Pulmonary artery endothelial cell (primary cell): ENCODE measurements at places on chromosomes 11 and 22. TPM values are rescaled to one million over a fixed set of nuclear protein-coding genes. Genes with fewer than 3 reads are reported as not detected.

The B3GAT1 gene
- not detected in 2 replicates for total RNA-seq

The KDM4E gene
- not detected in 2 replicates for total RNA-seq

The KCNC1 gene
- not detected in 2 replicates for total RNA-seq

- peak; percentile 10 for DNase-seq
Measured at GRCh38 chr11:70191495-70192140, 11.5 kb upstream of the FADD start.

The TTC36 gene
- 0.40 and 1.3 TPM in 2 replicates for total RNA-seq

The CARNS1 gene
- 0.07 TPM in 1 of 2 replicates, not detected in the other for total RNA-seq

GRCh38 chr11:33861941-33862589 lies 29.8 kb downstream of the LMO2 start:
- DNase-seq: no peak

DNA sequence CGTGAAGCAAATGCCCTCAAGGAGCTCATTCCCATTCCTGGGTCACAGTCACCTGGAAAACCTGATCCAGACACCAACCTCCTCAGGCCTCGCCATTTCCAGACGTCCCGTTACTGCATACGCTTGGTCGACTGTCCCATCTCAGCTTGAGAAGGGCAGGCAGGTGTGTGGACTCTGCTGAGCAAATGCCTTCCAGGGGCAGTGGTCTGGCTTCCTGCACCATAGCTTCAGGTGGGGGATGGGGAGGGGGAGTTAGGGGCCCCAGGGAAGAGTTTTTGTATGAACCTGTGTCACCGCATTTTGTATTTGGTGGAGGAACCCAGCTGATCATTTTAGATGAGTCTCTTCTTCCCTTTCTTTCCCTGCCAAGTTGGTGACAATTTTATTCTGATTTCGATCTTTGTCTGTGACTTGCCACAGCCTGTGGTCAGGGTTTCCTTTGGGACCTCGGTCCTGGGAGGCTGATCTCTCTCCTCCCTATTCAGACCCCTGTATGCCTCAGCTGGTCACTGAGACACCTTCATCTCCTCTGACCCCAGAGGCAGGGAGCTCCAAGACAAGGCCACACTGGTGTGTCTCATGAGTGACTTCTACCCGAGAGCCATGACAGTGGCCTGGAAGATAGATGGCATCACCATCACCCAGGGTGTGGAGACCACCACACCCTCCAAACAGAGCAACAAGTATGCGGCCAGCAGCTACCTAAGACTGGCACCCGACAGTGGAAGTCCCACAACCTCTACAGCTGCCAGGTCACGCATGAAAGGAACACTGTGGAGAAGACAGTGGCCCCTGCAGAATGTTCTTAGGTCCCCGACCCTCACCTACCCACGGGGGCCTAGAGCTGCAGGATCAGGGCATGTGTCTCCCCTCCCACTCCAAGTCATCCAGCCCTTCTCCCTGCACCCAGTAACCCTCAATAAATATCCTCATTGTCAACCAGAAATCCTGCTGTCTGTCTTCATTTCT lies 22.9 kb downstream of the IGLL5 start:
- DNase-seq: no peak

The SULT4A1 gene
- 0.26 TPM in 1 of 2 replicates, not detected in the other for total RNA-seq

DNA sequence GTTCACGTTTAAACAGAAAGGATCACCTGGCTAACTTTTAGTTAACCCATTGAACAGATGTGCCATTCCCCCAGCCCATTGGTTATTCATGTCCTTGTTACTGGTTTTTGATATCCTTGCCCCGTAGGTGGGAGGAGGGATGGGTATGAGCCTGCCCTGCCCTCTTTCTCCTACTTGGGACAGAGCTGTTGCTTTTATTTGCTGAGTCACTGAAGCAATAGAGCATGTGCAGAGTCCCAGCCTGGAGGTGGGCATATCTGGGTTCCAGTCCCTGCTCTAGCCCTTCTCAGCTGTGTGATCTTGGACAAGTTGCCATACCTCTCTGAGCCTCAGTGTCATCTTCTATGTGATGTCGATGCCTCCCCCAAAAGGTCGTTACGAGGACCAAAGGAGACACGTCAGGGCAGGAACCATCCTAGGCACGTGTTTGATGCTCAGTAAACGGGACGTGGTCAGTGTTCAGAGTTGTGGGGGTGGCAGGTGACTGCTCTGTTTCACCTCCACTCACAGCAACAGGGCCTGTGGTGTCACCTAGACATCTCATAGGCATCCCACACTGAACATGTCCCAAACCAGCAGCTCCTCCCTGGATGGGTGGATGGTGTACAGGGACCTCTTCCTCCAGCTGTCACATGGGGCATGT lies 61.0 kb downstream of the BMAL1 start:
- DNase-seq: peak; percentile 13

- DNase-seq: no peak
Measured at GRCh38 chr22:30573594-30574094, 821 bp downstream of the GAL3ST1 start.

GRCh38 chr22:44206696-44207095 lies 26.0 kb downstream of the PARVG start:
- no peak for DNase-seq

- DNase-seq: no peak
Measured at GRCh38 chr11:22273781-22274180, 64.4 kb upstream of the SLC17A6 start.

DNA sequence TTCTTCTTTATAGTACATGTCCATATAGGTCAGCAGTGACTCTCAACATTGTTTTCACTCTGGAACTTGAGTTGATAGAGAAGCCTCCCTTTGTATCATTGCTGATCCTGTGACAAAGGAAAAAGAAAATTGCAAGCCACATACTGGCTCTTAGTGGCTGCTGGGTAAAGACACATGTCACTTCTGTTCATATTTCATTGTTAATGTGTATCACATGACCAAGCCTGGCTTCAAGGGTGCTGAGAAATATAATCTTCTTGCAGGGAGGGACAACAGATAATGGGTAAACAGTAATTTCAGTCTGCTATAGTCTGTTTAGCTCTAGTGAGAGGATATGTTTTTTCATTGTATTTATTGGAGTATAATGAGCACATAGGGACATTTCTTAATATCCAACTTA lies 173.3 kb downstream of the PGR start:
- DNase-seq: no peak

GRCh38 chr11:26227301-26227746 lies 104.6 kb upstream of the ANO3 start:
- peak; percentile 53 for DNase-seq

The DNAJB7 gene
- total RNA-seq: not detected in 2 replicates
